Stimulated activated CD8-positive, alpha-beta memory T cell treated with anti-CD3 and anti-CD28 coated beads, Interleukin-7, amount 100 ng/mL, for 24 hours (primary cell): ENCODE measurements at places on chromosomes 12 and 14.

DNA sequence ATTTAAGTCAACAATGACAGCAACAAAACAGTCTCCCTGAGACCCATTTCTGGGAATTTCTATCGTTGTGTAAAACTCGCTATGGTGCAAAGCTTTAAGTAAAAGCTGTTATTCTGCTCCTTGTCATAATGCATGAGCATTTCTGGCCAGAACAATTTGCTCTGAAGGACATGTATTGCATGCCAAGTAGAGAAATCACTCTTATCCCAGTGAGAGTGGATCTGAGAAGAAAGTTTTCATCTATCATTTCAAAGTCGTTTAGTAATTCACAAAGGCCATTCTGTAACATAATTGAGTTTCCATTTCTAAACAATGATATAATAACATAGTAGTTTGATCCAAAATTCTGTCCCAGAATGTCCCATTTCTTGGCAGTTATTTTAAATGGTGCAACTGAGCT is 86.6 kb downstream of the TBC1D30 start:
- no peak for DNase-seq

DNA sequence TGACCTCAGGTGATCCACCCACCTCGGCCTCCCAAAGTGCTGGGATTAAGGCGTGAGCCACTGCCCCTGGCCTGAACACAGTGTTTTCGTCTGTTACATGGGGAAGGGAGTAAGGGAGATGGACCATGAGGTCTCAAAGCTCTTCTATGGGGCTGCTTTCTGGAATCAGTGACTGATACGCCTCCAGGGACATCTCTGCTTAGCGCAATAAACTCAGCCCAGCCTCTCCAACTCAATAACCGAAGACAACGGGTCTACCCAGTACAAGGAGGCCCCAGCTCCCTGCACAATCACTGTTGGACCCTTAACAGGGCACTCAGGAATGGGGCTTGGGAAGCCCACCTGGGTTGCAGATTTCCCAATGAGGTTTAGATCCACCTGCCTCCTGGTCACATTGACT is 42.6 kb upstream of the CHGA start:
- DNase-seq: no peak

DNA sequence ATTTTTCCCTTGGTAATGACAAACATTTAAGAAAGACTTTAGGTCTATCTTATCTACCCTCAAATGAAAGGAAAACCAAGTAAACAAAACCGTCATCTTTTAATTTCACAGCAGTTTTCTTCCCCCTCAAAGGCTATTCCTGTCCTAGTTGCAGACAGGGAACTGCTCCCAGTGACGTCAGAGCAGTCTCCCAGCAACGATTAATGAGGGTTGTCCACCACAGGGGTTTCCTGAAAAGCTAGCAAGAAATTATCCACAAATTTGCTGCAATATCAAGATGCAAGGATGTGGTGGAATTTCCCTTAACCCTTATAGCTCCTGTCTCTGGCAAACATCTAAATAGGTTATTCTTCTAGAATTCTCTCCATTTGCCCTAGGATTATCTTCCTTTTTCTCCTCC is 89.1 kb upstream of the STAC3 start:
- DNase-seq: no peak

DNA sequence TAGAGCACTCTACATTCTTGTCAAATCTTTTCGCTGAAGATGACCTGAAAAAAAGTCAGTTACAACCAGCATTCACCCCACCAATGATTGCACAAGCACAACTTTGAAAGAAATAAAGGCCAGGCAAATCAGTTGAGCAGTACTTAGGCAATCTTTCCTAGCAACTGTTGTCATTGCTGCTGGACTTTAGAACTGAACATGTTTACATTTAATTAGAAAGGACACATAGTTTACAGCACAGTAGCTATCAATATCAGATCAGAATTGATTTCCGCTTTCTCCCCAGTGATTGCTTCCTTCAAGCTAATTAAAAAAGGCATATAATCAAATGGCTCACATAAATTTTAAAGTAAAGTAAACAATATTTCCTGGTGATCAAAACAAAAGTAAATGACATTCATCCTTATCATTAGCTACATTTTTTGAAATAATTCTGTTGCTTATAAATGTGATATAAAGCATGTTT is 128.4 kb downstream of the FOXA1 start:
- no peak for DNase-seq

GRCh38 chr12:131854861-131855476 is 26.8 kb downstream of the MMP17 start:
- DNase-seq: no peak

- DNase-seq: no peak
Observed at GRCh38 chr12:81360916-81361315, 283.0 kb downstream of the ACSS3 start.

DNA sequence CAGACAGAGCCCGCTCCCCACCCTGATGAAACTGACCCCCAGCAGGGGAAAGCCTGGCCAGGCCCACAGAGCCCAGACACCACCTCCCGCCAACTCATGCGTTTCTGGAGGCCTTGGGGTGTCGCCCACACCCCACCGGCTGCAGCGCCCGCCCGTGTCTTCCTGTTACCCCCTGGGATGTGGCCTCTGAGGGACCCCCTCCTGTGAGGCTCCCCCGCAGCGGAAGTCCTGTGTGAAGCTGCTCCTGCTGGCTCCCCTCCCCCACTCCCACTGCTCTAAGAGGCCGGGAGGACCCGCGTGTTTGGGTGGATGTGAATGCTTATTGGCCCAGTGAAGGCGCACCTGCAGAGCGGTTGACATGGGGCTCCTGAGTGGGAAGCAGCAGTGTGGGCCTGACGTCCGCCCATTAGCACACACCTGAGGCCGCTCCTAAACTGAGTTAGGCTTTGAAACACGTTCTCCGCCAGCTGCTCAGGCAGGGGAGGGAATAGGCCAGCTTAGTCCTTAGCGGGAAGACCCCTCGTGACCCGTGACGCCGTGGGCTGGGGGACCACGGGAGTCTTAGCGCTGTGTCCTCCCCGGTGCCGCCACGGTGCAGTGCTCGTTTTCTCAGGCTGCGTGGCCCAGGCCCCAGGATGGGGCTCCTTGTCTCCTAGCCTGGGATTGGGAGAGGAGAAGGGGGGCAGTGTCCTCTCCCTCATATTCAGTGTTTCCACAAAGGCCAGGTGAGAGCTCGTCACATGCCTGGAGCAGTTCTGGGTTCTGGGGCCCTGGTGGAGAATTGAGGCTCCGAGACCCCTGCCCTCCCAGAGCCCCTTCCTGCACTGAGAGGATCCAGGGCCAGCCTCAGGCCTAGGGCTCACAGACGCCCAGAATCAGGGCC is 323.4 kb upstream of the SFSWAP start:
- no peak for DNase-seq

DNA sequence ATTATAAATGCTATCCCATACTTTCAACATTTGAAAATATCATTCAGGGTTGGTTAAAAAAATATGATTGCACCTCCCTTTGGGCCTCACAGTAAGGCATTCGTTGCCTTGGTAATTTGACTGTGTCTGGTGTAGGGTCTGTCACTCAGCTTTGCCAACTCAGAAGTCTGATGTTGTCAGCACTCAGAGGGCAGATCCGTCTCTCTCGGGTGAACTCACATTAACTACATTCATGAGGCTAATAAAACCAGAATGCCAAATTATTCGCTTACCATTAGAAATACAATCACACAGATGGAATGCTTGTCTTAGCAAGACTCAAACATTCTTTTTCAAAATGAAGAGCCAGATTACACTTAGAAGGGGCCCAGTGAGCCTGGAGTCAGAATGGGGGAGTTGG is 53.0 kb downstream of the NPAS3 start:
- DNase-seq: no peak

GRCh38 chr14:101851736-101852405 is 90.4 kb downstream of the PPP2R5C start:
- no peak for DNase-seq

DNA sequence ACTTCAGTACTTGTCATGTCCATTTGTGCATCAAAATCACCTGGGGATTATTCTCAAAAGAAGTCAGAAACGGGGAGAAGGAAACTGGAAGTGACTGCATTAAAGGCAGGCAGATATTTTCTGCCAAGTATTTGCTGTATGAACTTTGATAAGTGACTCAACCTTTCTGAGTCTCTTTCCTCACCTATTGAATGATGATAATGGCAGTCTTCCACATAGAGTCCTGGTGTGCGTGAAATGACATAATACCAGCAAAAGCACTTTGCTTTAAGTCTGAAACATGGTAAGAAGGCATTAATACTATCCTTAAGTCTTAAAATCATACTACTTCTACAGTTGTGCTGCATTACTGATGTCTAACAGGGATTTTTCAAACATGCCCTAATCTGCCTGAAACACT is 278.5 kb downstream of the ADAMTS20 start:
- DNase-seq: no peak

- no peak for DNase-seq
Observed at GRCh38 chr14:91119556-91120311, 5.9 kb downstream of the DGLUCY start.

GRCh38 chr14:77314043-77314442 is 6.6 kb downstream of the POMT2 start:
- DNase-seq: no peak

DNA sequence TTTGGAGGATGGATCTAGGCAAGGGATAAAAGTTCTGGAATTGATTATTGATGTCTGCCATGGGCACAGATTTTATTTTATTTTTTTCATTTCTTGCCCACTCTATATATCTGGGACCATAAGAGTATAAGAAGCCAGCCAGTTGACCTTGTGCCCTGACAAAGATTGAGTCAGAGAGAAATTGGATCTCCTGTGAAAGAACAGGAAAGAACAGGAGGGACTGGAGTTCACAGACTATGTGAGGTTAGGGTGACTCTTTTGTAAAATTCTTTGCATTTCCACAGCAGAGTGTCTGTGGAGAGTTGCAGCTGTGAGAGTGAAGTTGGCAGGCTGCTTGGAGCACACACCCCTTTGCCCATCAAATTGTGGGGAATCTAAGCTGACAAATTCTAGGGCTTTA is 358.4 kb upstream of the TBX3 start:
- no peak for DNase-seq

GRCh38 chr12:87822923-87823322 is 206.3 kb downstream of the C12orf50 start:
- no peak for DNase-seq

- no peak for DNase-seq
Observed at GRCh38 chr12:48221645-48222044, 18.6 kb upstream of the OR10AD1 start.

- no peak for DNase-seq
Observed at GRCh38 chr14:91154851-91155625, 41.2 kb downstream of the DGLUCY start.

- no peak for DNase-seq
Observed at GRCh38 chr12:77007476-77007875, 57.9 kb downstream of the E2F7 start.

- DNase-seq: no peak
Observed at GRCh38 chr12:130983328-130984017, 29.8 kb downstream of the ADGRD1 start.

DNA sequence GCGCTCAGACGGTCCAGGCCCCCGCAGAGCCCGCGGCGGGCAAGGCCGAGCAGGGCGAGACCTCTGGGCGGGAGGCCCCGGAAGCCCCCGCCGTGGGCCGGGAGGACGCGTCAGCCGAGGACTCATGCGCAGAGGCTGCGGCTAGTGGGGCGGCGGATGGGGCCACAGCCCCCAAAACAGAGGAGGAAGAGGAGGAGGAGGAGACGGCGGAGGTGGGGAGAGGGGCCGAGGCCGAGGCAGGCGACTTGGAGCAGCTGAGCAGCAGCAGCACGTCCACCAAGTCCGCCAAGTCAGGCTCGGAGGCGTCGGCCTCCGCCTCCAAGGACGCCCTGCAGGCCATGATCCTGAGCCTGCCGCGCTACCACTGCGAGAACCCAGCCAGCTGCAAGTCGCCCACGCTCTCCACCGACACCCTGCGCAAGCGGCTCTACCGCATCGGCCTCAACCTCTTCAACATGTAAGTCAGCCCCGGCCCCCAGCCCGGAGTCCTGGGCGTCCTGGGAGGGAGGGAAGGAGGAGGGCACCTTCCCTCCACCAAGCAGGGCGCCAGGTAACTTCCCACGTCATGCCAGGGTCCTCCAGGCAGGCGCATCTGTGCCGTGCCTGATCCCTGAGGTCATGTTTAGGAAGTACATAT is 72.4 kb downstream of the IQSEC3 start:
- no peak for DNase-seq

DNA sequence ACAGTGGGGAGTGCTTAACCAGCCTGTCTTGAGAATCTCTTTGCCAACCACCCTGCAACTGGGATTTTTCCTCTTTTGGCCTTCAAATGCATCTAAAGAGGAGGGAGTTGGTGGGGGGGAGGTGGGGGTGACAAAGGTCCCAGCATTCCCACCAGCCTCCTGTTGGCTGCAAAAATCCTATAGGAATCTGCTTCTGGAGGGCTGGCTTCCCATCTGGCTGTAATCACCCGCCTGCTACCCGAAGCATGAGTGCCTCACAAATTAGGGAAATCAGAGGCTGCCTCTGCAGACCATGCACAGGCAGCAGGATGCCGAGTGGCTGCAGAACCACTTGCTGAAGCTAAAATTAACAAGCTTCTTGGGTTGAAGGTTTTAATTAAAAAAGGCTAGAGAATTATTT is 73.9 kb upstream of the WSCD2 start:
- no peak for DNase-seq

DNA sequence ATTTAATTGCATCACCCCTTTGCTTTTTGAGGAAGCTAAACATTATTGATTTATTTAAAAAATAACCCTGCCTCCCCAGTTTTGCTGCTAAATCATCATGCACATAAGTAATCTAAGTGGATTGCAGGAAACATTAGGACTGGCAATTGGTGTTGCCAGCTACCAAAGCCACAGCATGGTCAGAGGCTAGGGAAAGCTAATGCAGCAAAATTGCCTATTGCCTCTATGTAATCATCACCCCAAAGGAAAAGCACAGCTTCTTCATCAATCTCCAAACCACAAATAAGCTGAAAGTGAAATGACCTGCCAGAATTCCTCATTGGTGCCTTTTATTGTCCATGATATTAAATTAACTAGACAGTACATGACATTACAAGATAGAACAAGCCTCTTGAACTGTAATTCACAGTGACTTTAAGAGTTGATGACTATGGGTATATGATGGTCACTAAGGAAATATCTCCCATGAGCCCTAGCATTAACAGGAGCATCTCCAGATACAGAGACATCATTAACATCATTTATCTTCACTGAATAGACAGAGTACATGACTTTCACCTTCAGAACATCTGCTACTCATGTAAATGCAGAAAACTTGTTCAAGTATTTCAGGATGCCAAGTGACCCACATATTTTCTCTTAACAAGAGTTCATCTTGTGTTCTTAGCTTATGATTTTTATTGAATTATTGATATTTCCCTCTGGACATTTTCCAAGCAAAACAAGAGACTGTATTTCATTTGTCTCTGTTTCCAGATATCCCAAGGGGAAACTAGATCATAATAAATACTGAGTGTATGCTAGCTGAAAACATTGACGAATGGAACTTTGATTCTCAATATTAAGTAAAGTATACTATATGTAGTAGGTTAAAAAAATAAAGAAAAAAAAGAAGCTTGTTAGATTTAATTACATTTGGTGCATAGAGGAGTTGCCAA is 29.4 kb downstream of the PTPRR start:
- DNase-seq: no peak

GRCh38 chr14:65057695-65058094 is 44.6 kb downstream of the MAX start:
- DNase-seq: no peak

- DNase-seq: no peak
Observed at GRCh38 chr14:22981090-22981875, 1.1 kb downstream of the AJUBA start.
